ENCODE measurements at places on chromosomes 7 and 10.

DNA sequence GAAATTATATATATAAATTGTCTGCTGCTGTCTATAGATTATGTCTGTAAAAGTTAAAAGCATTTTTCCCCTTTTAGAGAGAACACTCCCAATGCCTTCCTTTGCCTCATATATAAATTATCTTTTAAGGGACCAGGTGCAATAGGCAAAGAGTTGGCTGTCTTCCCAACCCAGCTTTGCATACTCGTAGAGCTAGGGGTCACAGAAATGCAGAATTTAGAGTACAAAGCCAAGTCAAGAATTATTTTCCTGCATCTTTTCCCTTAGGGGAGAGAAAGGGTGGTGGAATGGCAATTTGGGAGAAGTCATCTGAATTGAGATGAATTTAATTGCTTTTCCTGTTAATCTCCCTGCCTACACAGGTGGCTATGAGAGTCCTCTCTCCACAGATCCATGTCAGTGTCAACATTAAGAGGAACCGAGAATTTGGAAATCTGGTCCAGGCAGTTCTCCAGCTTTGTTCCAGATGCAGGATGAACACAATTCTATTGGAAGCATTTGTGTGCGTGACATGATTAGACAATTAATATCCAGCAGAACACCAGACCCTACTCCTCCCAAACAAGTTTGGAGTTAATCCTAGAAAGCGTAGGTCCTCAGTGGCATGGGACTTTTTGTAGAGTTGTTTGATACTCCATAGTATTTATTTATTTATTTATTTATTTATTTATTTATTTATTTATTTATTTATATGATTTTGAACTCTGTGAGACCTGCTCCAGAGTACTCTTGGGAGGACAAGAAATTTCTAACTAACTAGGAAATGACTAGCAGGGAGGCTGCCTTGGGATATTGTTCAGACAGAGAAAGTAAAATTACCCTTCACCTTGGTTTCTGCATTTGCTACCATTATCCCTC, 80.3 kb upstream of the SKAP2 start:
- DNase-seq = no peak

DNA sequence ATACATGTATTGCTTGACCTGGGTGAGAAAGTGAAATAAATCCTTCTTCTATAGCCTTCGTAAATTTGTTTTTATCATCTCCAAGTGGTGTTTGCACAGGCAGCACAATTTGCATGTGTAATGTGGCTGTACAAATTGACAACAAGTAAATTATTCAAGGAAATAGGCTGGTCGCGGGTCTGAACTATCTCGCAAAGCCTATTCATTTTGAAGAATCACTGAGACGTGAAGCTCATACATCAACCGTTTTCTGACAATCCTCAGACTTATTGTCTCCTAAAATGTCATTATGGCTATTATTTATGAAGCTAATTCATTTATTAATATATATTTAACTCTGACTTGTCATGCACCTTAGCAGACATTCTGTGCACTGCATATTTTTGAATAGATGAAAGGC, 16.2 kb upstream of the FAM204A start:
- DNase-seq = no peak

DNA sequence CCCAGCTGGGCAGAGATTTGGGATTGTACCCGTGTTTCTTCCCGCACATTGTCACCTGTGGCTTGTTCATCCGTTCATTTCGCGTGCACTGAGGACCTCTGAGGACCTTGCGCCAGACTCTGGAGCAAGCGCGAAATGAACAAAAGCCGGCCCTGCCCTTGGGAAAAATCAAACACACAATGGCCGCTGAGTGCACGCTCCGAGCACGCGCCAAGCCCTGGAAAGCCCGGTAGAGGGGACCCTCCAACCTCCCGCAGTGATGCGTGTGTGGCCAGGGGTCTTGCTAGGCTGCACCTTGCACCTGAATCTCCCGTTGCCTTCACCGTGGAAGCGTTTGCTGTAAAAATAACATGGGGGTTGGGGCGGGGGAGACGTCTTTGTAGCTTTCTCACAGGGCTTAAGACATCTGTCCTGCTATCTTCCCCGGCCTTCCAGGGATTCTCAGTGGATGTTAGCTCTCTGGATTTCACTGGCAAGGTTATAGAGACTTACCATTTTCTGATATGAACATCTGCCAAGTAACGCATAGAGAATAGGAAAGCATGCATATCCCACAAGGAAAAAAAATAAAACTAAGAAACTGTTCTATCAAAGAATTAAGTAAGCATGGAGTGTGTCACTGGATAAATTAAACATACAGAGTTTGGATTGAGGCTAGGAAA, 37.3 kb downstream of the ZNF777 start:
- no peak for DNase-seq

- DNase-seq = no peak
These were observed 3.1 kb upstream of the GOT1 start for GRCh38 chr10:99433378-99434020.

- no peak for DNase-seq
These were observed 23.1 kb upstream of the XRCC2 start for GRCh38 chr7:152699079-152699478.

DNA sequence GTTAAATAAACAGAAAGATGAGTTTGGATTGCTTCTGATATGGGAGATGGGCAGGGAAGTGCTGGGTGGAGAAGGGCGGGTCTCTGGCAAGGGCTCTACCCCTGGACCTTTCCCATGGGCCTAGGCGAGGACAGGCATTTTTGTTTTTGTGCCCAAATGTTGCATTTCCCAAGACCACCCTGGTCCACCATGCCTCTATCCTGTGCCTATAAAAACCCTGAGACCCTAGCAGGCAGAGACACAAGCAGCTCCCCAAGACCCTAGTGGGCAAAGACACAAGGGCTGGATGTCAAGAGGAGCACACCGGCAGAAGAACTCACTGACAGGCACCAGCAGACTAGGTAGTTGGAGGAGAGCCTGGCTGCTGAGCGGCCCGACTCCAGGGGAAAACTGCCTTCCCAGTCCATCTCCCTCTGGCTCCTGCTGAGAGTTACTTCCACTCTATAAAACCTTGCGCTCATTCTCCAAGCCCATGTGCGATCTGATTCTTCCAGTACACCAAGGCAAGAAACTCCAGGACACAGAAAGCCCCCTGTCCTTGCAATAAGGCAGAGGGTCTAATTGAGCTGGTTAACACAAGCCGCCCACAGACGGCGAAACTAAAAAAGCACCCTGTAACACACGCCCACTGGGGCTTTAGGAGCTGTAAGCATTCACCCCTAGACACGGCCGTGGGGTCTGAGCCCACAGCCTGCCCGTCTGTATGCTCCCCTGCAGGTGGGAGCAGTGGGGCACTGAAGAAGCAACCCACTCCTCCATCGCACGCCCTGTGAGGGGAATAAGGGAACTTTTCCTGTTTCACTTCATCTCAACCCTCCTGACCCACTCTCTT, 291.4 kb downstream of the PTPRN2 start:
- peak; percentile 12 for DNase-seq

- no peak for DNase-seq
These were observed at the start of gene RBP4 for GRCh38 chr10:93601146-93601773. Gene RBP4, minus strand, starts transcription at chr10:93601235. Its CDS starts 207 bp downstream, at chr10:93601028.

- DNase-seq = peak; percentile 38
These were observed 777 bp downstream of the RUNDC3B start for GRCh38 chr7:87628780-87629569.

DNA sequence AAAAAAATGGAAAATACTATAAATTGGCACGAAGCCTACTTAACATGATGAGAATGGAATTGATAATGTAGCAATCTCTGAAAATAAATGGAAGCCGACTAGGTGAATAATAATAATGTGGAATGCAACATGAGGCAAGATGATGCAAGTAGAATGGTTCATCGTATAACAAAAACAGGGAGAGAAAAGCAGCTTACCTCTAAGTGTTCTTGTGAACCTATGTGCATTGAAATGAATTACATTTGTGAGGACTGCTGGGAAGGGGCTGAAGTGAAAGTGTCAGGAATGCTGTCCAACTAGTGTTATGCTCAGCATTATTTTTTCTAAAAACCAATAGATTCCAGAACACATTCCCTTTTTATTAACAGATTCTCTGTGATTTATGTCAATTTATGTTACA, 440.6 kb upstream of the LRRN3 start:
- DNase-seq = no peak

GRCh38 chr7:51067258-51067657, 249.4 kb downstream of the COBL start:
- no peak for DNase-seq

GRCh38 chr10:44260286-44260928, 124.5 kb downstream of the CXCL12 start:
- no peak for DNase-seq

DNA sequence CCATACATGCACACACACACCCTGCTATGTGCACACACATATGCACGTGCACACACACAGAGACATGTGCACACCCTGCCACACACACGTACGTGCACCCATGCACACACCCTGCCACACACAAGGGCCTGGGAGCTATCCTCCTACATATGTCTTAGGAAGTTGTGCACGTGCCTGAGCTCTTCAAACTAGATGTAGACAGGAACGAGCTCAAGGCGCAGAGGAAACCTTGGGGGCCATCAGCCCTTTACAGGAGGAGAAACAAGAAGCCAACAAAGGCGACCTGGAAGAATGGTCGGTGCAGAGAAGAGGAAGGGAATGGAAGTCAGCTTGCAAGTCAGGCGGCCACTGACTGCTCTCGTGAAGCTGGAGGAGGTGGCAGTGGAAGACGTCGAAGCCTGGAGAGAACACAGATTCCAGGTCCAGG, 58.7 kb downstream of the AOC1 start:
- no peak for DNase-seq

DNA sequence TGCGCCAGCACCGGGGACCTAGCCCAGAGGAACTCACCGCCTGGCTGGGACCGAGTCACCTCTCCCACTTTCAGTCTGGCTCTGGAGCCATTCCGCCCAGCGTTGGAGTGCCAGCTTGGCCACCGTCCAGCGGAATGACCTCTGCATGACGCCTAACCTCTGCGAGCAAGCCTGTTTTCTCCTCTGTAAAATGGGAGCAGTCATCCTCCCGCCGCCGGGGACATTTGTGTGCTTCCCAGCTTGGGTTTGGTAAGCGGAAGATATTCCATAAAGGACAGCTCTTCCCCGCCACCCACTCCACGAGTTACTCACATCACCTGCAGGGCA, 1.3 kb upstream of the ZCCHC24 start:
- no peak for DNase-seq

- DNase-seq = no peak
These were observed 44.1 kb upstream of the MXI1 start for GRCh38 chr10:110163192-110163773.

DNA sequence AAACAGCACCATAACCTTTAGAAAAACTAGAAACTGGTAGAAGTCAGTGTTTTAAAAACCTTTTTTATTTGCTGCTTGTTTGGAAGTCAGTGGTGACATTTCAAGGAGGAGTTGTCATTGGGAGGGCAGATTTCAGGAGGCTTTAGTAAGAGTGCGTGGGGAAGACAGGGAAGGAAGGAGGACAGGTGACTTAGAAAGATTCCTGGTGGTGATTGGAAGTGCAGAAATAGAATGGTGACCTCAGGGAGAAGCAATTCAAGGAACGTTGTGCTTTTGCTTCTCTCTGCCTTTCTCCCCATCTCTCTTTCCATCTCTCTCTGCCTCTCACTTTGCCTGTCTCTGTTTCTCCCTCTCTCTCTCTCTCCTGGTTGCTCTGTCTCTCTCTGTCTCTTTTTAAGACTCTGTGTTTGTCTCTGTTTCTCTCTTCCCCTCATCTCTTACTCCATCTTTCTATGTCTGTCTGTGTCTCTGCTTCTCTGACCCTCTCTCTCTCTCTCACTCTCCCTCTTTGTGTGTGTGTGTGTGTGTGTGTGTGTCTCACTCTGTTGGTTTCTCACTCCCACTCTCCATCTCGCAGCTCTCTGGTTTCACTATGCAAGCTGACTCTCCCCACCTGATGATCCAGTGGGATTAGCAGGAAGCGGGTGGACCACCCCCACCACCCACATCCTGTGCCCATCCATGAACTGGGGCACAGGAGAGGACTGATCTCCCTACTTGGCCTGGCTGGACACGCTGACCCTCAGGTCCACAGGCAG, 10.9 kb upstream of the PFKP start:
- DNase-seq = no peak

- DNase-seq = no peak
These were observed 2.9 kb upstream of the ZNF467 start for GRCh38 chr7:149776289-149776688.

DNA sequence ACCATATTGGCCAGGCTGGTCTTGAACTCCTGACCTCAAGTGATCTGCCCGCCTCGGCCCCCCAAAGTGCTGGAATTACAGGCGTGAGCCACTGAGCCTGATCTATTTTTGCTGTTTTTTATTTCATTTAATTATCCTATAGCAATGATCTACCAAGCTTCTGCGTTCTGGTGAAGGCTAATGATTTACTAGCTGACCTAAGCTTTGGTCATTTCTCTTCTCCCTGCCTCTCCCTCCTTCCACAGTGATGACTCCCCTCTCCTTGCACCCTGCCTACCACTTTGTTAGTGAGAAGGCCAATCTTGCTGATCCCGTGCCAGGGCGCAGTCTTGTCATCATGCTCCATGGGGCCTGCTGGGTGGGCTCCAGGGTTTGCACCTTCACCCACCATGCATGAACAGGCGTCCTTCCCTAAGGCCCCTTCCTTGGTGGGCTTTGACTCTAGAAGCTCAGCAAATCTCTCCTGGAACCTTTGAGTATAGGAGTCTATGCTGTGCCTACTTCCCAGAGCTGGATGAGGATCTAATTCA, 11.9 kb upstream of the ZCCHC24 start:
- DNase-seq = no peak

DNA sequence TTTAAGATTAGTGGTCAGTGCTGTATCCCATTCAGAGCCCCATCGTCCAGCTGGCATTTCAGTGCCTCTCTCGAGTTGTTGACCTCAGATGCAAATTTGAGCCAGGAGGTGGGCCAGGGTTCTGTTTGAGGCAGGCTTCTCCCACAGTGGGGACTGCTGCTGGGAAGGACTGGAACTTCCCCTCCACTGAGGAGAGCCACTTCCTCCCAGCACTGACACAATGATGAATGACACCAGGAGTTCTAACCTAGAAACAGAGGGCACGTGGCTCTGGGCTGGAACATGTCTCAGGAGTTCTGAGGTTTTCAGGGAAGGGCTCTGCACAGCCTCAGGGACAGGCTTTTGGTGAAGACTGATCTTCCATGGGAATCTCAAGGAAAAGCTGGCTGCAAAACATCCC, 18.3 kb upstream of the BTBD16 start:
- no peak for DNase-seq

All from activated CD8-positive, alpha-beta T cell treated with anti-CD3 and anti-CD28 coated beads, Interleukin-2, amount 10 ng/mL, durations not matched to agents 7 days and 5 days (primary cell).